Dermis microvascular lymphatic vessel endothelial cell (primary cell): ENCODE measurements at places on chromosomes 1 and 21. TPM values are rescaled to one million over a fixed set of nuclear protein-coding genes. Genes with fewer than 3 reads are reported as not detected.

The EPHA2 gene
- 71.1 and 112 TPM in 2 replicates for total RNA-seq

The OLFML2B gene
- total RNA-seq, result under 0.01 and 0.13 TPM in 2 replicates

The FNDC10 gene
- total RNA-seq, result 0.39 and 1.3 TPM in 2 replicates

The TMPRSS2 gene
- not detected in 2 replicates for total RNA-seq

The DMBX1 gene
- not detected in 2 replicates for total RNA-seq

The VASH2 gene
- 0.13 TPM in 2 replicates for total RNA-seq

The METTL25B gene
- 7.3 and 12.4 TPM in 2 replicates for total RNA-seq

The MTARC1 gene
- 1.0 and 3.6 TPM in 2 replicates for total RNA-seq

The OR2L13 gene
- not detected in 2 replicates for total RNA-seq

The LAMC1 gene
- 337 and 395 TPM in 2 replicates for total RNA-seq

The GSTM3 gene
- 39.4 and 61.2 TPM in 2 replicates for total RNA-seq

The RGS16 gene
- 0.89 and 1.3 TPM in 2 replicates for total RNA-seq

The MARK1 gene
- total RNA-seq, result 1.4 and 2.4 TPM in 2 replicates
